ENCODE measurements at places on chromosomes 5 and 9.

DNA sequence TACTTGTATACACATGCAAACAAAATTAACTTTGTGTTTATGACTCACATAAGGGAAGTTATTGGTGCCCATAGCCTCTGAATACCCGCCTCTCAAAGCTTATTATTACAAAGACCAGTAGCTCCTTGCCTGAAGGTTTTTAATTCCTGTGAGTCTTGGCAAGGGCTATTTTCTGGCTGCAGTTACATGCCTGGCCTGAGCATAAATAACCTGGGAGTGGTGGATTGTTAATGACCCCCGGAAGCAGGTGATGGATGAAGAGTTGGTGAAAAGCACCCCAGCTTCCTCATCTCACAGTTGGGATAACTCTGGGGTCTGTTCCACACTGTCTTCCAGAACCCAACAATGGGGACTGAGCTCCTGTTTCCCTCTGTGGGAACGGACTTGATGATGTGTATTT is 594.5 kb downstream of the PDE4D start:
- no peak overlapping the region for H3K27ac ChIP-seq
- DNase-seq: no peak
- H3K4me1 ChIP-seq: no peaks in the 10 kb centered on the region
- no peak overlapping the region for H3K4me3 ChIP-seq

DNA sequence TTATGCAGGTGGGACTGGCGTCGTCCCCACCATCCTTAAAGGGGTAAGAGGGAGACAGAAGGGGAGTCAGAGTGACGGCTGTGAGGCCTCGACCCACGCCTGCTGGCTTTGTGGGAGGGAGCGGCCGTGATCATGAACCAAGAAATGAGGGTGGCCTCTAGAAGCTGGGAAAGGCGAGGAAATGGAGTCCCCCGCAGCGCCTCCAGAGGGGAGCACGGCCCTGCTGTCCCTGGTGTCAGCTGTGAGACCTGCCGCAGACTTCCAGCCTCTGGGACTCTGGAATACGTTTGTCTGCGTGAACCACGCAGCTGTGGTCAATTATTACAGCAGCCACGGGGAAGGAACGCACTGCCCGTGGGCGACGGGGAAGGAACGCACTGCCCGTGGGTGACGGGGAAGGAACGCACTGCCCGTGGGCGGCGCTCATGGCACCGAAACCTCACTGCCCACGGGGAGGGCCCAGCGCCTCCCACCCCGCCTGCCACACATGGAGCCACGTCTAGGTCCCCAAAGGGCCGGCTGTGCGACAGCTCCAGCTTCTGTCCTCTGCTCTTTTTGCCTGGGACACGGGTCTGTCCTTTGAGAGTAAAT is 108.8 kb upstream of the RAPGEF1 start:
- no peaks in the 10 kb centered on the region for H3K36me3 ChIP-seq
- no peaks in the 10 kb centered on the region for H3K4me1 ChIP-seq
- no peak overlapping the region for H3K4me3 ChIP-seq
- no peak overlapping the region for H3K27ac ChIP-seq
- no peaks in the 10 kb centered on the region for H3K27me3 ChIP-seq
- no peak for DNase-seq

DNA sequence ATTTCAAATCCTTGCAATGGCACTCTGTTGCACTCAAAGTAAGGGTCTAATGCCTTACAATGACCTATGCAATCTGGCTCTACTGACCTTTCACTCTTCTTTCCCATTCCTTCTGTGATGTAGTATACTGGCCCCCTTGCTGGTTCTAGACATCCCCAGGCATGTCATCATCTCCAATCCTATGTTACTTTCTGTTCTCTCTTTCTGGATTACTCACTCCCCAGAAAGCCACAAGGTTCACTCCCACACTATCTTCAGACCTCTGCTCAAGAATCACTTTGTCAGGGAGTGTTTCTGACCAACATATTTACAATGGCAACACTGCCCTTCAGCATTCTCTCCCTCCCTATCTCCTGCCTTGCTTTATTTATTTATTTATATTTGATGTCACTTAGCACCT is 802.2 kb upstream of the WWC1 start:
- DNase-seq: no peak
- no peaks in the 10 kb centered on the region for H3K27me3 ChIP-seq
- no peaks in the 10 kb centered on the region for H3K4me1 ChIP-seq
- H3K4me3 ChIP-seq: no peak overlapping the region

DNA sequence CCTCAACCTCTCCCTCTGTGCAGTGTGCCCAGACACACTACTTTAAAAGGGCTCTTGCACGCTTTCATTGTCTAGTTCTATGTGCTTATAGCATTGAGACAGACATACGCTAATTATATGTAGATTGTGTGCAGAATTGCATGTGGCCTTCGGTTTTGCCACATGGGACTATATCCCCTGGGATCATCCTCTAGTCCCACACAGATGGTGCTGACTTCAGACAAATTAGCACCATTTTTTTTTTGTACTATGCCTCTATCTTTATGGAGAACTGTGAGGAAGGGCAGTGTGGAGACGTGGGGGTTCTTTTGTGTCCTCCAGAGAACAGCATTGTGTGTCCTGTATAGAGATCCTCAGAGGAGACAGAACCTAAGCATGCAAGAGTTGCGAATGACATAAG is 29.3 kb downstream of the PAPPA start:
- DNase-seq: no peak
- H3K27me3 ChIP-seq: no peaks in the 10 kb centered on the region
- H3K4me1 ChIP-seq: peaks cover 8% of the 10 kb centered on the region
- no peaks in the 10 kb centered on the region for H3K36me3 ChIP-seq

DNA sequence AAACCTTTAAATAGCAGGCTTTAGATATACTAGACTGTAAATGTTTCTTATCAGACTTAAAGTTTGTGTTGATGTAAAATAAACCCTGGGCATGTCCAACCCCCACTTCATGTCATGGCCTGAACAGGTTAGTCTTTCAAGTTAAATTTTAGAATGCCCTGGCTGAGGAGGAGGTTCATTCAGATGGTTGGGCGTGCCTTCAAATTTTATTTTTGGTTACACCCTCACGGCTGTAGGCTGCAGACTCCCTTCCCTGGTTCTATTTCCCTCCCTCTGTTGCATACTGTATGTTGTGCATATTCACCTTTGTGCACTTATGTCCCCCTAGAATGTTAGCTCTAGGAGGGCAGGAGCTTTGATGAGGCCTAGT is 5.3 kb upstream of the BICD2 start:
- H3K4me3 ChIP-seq: no peak overlapping the region
- H3K27ac ChIP-seq: peak overlapping the region; percentile 70
- H3K27me3 ChIP-seq: no peaks in the 10 kb centered on the region
- DNase-seq: no peak
- no peaks in the 10 kb centered on the region for H3K36me3 ChIP-seq

All from vagina (tissue), 2 donors.